ENCODE measurements at places on chromosomes 7 and 10.

- DNase-seq, result no peak
These were observed 56.8 kb downstream of the MPP7 start for GRCh38 chr10:28246023-28246422.

DNA sequence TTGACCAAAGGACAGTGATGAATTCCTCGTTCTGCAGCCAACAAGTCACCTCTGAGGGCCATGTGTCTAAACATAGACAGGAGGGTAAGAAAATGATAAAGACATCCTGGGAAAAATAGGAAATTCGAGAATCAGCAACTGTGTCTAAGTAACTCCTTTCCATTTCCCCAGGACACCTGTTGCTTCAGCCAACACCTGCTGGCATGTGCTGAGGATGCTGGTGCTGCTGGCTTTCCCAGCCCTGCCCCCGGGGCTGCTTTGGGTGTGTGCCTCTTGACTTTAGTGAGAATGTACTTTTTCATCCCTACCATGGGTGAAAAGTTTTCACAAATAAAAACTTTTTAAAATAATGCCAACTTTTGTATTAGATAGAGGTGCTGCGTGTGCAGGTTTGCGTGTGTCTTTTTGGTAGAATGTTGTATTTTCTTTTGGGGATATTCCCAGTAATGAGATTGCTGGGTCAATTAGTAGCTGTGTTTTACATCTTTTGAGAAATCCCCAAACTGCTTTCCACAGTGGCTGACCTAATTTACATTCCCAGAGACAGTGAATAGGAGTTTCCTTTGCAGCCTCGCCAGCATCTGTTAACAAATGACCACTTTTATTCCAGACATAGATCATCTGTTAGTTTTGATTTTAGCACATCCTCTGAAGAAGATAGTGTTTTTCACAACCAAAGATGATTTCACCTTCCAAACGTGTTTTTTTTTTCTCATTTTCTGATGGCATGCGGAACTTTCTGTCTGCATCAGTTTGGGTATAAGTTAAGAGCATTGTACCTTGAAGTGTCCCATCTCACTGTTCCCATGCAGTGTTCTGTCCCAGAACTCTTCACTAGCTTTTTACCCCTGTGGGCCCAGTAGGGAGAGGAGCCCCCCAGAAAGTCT lies 104.2 kb upstream of the ACBD5 start:
- no peak for DNase-seq

- no peak for DNase-seq
These were observed 809.7 kb downstream of the IPMK start for GRCh38 chr10:57457972-57458512.

GRCh38 chr10:103103989-103104388 lies 89.1 kb downstream of the NT5C2 start:
- DNase-seq, result no peak

DNA sequence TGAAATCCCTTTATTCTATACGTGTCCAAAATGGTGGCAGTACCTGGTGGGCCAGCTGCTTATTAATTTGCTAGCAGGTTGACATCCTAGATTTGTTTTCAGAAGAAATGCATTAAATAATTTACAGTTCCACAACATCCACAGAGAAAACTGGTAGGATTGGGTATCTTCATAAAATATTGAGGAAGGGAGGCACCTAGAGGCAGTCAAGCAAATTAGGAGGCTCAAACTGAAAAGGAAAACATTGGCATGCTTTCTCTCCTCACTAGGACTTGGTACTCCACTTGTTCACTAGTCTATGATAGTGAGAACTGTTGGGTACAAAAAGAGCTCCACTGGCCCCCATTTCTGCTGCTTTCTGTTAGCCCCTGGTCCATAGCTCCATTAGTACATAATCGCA lies 18.3 kb upstream of the LRGUK start:
- no peak for DNase-seq

DNA sequence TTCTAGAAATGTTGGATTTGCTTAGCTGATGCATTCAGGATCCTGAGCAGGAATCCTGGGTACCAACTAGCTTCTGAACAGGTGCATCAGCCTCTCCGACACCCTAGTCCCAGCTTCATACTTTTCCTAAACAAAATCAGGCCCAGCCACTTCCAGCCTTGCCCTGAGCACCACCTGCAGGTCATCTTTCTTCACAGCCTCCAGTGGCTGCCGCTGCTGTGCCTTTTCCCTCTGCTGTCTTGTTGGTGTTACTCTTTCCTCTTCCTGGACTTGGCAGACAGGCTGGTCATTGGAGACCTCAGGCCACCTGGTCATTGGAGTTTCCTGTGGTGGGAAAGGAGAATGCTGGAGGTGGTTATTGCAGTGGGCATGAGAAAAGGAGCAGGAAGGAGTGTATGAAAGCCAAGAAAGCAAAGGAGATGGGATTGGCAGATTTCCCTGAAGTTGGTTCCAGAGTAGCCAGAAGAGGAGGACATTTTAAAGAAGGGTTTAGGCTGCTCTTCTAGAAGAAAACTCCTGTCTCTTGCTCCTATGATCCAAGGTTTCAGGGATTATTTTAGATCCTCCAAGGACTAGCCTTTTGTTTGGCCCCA lies 48.2 kb upstream of the NFKB2 start:
- DNase-seq, result peak; percentile 22

DNA sequence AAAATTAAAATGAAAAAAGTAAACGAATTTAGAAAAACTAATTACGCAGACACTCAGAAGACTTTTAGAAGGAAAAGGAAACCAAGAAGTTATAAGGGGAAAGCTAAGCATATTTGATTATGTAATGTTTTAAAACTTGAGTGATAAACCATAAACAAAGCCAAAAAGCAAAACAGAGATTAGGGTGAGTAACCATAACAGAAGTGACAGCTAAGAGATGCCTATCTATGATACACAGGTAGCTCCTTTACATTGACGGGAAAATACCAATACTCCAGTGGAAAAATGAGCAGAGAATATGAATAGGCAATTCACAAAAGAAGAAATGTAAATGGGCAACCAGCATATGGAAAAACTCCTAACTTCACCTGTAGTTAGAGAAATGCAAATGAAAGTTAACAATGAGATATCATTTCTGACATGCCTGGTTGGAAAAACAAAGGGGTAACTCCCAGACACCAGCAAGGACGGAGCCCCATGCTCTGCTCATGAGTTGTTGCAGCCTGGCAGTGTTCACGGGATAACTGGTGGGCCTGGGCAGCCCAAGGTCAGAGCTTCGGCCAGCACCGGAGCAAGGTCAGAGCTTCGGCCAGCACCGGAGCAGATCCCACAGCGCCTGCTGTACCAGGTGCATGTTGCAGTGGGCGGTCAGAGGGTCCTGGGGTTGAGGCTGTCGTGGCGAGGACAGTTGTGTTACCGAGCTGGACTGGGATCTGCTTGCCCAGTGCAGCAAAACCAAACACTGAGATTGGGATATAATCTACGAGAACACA lies 58.9 kb downstream of the ALOX5 start:
- DNase-seq, result no peak

- no peak for DNase-seq
These were observed 8.0 kb upstream of the TAS2R60 start for GRCh38 chr7:143435266-143435665.

GRCh38 chr10:15158972-15159371 lies 9.5 kb downstream of the NMT2 start:
- DNase-seq, result no peak

GRCh38 chr10:3948843-3949242 lies 163.8 kb upstream of the KLF6 start:
- DNase-seq, result no peak

GRCh38 chr7:7208520-7208919 lies 26.2 kb downstream of the C1GALT1 start:
- no peak for DNase-seq

All from colonic mucosa (tissue), 4 donors.